ENCODE measurements at places on chromosomes 11 and 22. TPM values are rescaled to one million over a fixed set of nuclear protein-coding genes. Genes with fewer than 3 reads are reported as not detected.

GRCh38 chr11:44963948-44964347 is 13.3 kb upstream of the TP53I11 start:
- DNase-seq, result no peak

PHF21B gene
- not detected for total RNA-seq

DNA sequence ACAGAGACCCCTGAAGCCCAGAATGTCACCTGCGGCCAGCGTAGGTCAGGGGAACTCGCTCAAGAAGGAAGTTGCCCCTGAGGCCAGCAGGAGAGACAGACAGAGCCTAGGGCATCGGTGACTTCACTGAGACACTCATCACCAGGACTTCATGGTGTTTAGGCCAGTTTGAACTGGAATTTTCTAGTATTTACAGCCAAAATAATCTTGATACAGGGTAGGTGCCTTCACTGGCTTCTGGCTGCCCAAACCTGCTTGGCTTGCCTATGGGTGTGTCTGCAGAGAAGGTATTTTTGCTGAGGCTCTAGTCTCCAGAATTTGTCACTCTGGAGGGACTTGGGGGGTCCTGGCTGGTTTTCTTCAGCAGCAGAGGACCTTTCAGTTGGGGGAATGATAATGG is 86.6 kb downstream of the FBXO7 start:
- DNase-seq, result no peak

RFPL1 gene
- not detected for total RNA-seq

GRCh38 chr11:95254716-95255115 is 23.7 kb upstream of the SESN3 start:
- no peak for DNase-seq

DNA sequence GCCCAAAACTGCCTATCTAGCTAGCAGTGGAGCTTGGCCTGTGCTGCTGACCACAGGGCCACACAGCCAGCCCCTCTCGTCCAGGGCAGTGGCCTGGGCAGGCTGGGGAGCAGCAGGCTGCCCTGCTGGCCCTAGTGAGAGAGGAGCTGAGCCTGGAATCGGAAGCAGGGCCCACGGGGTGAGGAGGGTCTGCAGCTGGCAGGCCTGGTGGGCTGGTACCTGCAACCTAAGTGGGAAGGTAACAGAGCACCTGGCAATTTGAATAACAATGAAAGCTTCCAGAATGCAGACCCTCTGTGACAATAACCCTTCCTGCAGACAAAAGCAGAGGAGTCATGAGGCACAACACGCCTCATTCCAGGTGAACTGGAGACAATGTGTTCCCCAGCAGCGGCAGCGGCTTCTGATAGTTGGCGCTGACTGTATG is 31.8 kb upstream of the RFPL3 start:
- DNase-seq, result no peak

GRCh38 chr11:114321621-114322257 is 25.5 kb downstream of the NNMT start:
- DNase-seq, result no peak

POTEH gene
- total RNA-seq, result not detected

GRCh38 chr11:75311858-75312288 is 39.6 kb downstream of the ARRB1 start:
- no peak for DNase-seq

ENTHD1 gene
- total RNA-seq, result 0.21 TPM

SCGB1D1 gene
- total RNA-seq, result not detected

- no peak for DNase-seq
Observed at GRCh38 chr11:8531312-8531711, 62.7 kb downstream of the STK33 start.

DNA sequence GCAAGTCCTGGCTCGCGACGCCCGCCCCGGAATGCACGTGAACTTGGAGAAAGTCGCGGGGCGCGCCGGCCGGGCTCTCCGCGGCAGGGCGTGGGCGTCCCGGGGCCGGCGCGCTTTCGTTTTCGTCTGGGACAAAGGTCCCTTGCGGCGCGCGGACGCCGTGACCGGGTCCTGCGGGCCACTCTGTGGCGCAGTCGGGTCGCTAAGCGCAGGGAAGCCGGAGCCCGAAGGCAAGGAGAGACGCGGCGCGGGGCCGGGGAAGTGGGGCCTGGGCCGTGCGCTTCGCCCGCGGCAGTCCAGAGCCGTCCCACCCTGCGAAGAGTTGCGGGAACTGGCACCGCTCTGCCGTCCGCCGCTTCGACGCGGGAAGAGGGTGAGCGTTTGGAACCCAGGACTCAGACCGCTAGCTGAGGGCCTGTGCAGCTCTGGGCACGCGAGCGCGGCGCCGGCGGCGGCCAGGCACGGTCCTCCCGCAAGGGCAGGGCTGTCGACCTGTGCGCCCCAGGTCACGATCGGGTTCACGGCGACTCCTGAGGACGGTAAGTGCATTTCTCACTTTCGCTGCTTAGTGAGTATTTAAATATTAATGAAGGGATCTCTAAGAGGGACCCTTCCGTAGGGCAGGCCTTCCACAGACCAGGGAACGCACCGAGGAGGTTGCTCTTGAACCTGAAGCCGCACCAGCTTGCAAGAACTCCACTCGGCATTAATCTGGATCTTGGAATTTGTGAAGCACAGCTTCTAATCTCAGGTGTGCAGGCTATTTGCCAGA is 78.0 kb upstream of the PPARA start:
- DNase-seq, result peak; percentile 53

GRCh38 chr11:1335811-1336761 is 26.7 kb upstream of the TOLLIP start:
- peak; percentile 54 for DNase-seq

DNA sequence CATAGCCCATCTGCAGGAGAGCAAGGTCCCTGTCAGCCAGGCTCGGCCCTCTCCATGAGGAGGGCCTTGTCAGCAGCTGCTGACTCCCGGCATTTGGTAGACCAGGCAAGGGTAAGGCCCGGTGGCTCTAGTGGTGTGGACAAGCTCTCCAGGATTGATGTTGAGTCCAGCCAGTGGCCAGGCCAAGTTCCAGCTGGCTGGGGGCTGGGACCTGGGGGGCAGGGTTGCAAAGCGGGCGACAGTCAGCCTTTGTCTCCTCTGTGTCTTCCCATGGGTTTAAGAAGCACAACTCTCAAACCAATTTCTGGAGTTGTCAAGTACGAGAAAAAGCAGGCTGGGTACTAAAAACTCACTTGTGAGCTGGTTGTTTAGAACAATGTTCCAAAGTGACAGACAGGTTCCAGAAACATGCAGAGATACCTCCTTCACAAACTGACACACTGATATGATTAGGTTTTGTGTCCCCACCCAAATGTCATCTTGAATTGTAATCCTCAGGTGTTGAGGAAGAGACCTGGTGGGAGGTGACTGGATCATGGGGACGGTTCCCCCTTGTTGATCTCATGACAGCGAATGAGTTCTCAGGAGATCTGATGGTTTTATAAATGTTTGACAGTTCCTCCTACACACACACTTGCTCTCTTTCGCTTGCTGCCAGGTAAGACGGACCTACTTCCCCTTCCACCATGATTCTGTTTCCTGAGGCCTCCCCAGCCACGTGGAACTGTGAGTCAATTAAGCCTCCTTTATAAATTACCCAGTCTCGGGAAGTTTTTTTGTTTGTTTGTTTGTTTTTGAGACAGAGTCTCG is 52.3 kb upstream of the SERPIND1 start:
- DNase-seq, result no peak
